Activated T-helper 9 cell treated with anti-CD3 and anti-CD28 coated beads, Interleukin-2, amount 50 U/mL, for 16 hours (primary cell): ENCODE measurements at places on chromosomes 11 and 22.

DNA sequence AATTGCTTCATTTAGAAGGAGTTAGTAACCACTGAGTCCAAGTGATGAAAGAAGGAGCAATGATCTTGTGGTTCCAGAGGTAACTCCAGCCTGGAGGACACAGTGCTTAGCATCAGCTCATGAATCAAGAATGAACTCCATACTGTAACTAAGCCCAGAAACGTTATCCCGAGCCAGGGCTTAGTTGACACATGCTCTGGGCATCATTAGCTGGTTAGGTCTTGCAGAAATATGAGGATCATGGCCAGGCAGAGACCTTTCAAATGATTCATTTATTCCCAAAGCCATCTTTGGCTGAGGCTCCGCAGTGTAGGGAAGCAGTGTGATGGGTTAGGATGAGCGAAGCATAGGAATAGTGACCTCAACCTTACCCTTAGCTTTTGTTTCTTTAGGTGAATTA lies 277.4 kb downstream of the FAM76B start:
- DNase-seq: no peak

DNA sequence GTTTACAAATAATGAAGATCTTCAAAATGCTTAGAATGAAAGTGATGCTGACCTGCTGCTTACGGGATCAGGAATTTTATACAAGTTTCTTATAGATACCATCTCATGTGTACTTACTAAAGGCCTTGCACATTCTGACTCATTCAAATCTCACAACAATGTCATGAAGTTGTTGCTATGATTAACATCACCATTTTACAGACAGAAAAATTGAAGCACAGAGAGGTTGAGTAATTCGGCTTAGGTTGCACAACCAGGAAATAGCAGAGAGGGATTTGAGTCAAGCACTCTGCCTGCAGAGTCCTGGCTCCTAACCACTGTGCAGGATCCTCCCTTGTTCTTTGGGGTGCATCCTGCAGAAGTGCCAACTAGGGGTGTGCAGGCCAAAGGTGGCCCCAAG lies 471.9 kb downstream of the MIAT start:
- no peak for DNase-seq

DNA sequence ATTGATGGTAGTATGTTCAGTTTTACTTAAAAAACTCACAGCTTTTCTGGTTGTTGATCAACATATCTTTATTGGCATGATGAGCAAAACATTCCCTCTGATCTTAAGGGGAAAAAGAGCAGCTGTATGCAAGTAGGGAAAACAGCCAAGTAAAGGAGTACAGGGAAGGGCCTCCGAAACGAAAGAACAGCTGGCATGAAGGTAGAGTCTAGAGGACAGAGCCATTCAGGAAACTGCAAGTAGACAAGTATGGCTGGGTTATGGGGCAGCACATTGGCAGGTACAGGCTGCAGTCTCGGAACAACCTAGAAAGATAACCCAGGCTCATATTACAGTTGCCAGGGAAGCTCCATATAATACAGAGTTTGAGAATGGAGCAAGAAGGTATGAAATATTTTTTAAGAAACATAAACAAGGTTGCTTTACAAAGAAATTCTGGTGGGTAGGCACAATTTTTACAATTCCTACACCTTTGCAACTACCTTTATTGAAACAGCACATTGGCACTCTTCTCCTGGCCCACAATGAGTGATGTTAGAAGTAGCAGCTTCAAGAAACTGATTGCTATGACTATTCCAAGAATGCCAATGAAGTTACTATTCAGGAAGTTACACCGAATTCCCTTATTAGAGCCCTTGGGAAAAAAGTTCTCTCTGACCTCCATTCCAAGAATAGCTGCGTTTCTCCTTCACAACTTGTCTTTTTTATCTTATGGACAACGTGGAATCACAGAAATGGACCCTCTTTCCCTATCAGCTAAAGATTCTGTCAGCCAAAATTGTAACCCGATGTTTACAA lies 45.2 kb downstream of the LGR4 start:
- no peak for DNase-seq

- DNase-seq: no peak
These were observed 1.5 kb downstream of the UFD1 start for GRCh38 chr22:19477321-19478044.

GRCh38 chr11:122491509-122491908 lies 164.0 kb upstream of the UBASH3B start:
- DNase-seq: no peak

- no peak for DNase-seq
These were observed 952.5 kb upstream of the CNTN5 start for GRCh38 chr11:98068251-98068650.

- DNase-seq: no peak
These were observed 653 bp downstream of the NAGA start for GRCh38 chr22:42069801-42070516.

DNA sequence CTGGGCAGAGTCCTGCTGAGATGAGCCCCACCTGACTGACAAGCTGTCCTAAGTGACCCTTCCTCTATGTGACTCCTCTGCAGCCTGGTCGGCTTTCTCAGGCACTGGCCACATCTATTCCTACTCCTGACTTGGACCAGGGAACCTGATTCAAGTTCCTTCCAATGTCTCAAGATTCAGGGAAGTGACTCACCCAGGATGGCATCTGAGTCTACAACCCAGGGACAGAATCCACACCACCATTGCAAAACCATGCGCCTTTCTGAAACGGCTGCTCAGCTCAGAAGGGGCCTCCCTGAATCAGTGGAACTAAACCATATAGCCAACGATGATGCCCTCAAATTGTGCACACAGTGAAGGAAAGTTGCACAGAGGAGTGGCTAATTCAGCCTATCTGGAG lies 63.9 kb upstream of the CSNK2A3 start:
- DNase-seq: no peak

- DNase-seq: no peak
These were observed 637.0 kb downstream of the OPCML start for GRCh38 chr11:132895340-132895739.

DNA sequence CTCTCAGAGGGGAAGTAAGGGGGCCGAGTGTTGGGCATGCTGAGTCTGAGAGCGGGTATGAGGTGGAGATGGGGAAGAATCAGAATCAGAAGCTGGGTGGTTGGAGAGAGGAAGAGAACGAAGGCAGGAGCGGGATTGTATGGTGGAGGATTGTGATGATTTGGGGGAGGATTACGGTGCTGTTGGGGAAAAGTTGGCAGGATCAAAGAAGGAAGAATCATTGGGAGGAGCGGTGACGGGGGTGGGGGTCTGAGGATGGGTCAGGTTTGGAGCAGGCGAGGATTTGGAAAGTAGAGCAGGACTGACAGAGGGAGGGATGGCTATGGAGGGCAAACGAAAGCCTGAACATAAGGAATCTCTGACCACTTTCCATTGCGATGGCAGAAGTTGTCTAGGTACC lies 22.1 kb downstream of the ZNF195 start:
- no peak for DNase-seq

DNA sequence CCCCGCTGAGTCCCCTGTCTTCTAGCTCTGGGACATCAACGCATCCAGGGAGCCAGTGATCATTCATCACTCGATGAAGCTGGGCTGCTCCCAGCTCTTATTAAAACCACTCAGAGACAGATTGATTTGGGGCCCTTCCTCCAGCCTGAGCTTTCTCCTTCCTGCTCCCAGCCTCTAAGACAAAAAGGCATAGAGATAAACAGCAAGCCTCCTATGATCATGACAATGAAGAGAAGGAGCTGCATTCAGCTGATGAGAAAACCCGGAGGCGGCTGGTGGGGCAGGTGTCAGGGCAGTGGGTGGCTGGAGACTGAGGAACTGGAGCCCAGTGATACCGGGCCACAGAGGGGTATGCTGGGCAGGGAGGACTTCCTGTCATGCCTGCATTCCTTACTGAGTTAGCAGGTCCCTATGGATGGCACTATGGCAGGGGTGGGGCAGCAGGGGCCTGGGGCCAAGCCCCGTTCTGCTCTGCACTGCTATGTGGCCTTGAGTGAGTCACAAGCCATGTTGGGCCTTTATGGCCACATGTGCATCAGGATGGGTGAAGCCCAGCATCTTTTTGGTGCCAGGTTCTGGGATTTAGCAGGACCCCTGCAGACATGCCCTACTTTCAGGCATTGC lies 20.2 kb downstream of the PVALB start:
- no peak for DNase-seq

- no peak for DNase-seq
These were observed at the start of gene CRYBB3 for GRCh38 chr22:25199731-25200520. Gene CRYBB3, plus strand, starts transcription at chr22:25199858. Its CDS starts 1,539 bp downstream, at chr22:25201397.
